ENCODE measurements at places on chromosomes 7 and 10.

DNA sequence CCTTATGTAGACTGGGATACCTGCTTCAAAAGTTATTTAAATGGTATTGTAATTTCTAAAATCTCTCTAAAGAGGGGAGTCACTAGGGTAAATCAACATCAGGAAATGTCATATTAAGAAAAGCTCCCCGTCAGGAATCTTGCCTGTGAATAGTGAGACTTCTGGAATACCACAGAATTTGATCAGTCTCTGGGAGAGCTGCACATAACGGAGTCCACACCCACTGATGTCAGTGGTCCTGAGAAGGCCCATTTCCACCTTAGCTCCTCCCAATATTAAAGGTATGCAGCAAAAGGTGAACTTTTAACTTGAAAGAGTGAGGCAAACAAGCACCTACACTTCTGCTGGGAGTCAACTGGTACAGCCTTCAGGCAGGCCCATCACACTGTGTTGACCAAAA is 27.3 kb downstream of the STN1 start:
- no peak for DNase-seq

GRCh38 chr10:12036073-12036655 is 6.4 kb downstream of the UPF2 start:
- no peak for DNase-seq

- DNase-seq = peak; percentile 33
Observed at GRCh38 chr7:98399890-98400541, 874 bp downstream of the BAIAP2L1 start.

- DNase-seq = no peak
Observed at GRCh38 chr10:1270906-1271305, 214.7 kb downstream of the WDR37 start.

- DNase-seq = no peak
Observed at GRCh38 chr7:157474685-157475084, 137.9 kb downstream of the DNAJB6 start.

GRCh38 chr10:71010730-71011129 is 122.4 kb upstream of the PCBD1 start:
- no peak for DNase-seq

DNA sequence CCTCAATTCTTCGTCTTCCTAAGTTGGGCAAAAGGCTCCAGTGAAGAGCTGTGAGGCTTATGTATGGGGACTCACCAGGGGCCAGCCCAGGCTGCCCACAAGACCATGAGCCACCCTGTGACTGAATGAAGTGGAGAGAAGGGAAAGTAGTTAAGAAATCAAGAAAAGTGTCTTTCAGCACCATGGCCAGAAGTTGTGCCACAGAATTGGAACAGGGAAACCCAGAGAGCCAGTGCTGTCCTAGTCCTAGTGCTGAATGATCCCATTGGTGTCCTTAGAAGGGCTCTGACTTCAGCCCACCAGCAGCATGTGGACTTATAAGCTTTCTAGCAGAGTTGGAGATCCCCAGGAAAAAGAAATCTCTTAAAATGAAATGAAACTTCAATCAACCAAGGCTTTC is 37.0 kb upstream of the CCSER2 start:
- peak; percentile 24 for DNase-seq

- no peak for DNase-seq
Observed at GRCh38 chr7:5492020-5492635, 68.5 kb upstream of the TNRC18 start.

- DNase-seq = no peak
Observed at GRCh38 chr7:101829821-101830220, 12.4 kb downstream of the CUX1 start.

DNA sequence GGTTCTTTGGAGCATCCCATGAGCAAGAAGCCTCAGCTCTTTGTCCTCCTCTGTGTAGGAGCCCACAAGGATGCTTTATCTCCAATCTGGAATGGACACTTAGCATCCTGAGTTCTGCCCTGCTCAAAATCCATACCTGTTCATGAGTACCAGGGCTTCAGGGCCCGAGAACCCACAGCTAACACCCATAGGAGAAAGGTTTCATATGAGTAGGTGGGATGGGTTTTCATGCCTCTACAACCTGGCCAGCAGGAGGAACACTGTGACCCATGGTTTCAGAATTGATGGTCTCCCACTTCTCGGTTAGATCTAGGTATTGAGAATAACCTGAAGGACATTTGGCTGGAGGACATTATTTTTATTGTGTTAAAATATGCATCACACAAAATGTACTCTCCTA is 57.8 kb downstream of the TBXAS1 start:
- no peak for DNase-seq

- no peak for DNase-seq
Observed at GRCh38 chr10:75355706-75356105, 45.9 kb downstream of the ZNF503 start.

DNA sequence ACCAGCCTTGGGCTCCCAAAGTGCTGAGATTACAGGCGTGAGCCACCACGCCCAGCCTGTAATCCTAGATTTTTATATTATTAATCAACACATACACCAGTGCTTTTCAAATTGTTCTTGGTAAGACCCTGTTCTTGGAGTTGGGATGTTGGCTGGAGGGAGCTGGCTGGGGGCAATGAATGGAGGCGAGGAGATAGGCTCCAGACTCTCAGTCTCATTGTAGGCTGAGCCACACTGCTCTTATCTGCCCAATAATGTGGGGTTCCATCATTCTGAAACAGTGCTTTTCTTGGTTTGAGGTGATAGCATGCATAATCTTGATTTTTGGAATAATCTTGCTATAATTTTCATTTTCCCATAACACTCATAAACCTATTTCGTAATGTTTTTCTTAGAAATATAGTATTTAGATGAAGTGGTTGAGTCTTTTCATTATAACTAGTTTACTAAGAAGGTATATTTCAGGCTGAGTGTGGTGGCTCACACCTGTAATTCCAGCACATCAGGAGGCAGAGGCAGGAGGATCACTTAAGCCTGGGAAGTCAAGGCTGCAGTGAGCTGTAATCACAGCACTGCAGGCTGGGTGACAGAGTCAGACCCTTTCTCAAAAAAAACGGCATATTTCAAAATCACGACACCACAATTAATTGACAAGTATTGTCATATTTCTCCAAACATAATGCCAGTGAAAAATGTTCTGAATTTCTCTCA is 65.1 kb upstream of the LYZL2 start:
- no peak for DNase-seq

DNA sequence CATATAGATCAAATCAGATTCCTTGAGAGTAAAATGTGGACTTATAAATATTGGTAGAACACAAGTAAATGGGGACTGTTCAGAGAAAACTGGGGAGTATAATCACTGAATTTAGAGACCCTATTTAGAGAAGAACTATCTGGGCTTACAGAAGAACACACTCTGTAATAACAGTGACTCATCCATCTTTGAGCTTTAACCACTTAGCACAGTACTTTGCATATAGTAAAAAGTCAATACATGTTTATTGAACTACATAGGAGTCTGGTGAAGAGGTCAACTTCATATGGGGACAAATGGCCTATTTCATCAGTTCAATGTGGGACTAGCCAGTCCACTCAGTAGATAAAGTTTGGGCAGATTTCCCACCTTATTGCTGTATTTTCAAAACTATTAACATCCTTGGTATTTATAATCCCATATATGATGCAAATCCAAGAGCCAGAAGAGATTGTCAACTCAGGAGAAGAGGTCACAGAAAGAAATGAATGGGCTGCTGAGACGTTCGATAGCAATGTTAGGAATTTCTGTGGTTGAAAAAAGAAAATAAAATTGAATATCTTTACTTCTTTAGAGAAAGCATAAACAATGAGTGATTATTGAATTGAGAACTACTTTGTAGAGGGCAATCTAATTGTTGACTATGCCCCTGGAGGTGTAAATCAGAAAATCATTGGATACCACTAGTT is 119.3 kb upstream of the CACNA2D1 start:
- DNase-seq = peak; percentile 11

DNA sequence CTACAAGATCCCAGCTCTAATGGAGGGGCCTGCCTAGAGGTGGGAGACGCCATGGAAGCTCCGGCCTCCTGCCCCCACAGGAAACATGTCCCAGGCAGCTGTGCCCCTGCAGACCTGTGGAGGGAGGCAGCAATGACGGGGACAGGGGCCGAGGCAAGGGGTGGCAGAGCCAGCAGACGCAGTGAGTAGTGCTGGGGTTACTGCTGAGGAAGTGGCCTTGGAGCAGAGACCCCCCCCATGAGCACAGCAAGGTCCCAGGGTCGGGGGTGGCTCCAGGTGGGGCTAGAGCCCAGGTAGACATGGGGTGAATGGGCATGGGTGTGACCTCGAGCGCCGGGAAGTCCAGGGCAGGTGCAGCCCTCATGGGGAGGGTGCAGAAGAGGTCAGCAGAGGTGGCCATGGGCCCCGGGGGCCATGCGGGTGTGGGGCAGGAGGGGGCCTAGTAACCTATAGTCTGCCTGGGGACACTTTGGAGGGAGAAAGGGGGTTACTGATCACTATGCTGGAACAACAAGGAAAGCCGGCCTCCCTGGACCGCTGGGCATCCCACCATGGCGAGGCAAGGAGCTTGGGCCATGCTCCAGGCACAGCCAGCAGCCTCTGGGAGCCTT is 45.5 kb downstream of the JAKMIP3 start:
- no peak for DNase-seq

DNA sequence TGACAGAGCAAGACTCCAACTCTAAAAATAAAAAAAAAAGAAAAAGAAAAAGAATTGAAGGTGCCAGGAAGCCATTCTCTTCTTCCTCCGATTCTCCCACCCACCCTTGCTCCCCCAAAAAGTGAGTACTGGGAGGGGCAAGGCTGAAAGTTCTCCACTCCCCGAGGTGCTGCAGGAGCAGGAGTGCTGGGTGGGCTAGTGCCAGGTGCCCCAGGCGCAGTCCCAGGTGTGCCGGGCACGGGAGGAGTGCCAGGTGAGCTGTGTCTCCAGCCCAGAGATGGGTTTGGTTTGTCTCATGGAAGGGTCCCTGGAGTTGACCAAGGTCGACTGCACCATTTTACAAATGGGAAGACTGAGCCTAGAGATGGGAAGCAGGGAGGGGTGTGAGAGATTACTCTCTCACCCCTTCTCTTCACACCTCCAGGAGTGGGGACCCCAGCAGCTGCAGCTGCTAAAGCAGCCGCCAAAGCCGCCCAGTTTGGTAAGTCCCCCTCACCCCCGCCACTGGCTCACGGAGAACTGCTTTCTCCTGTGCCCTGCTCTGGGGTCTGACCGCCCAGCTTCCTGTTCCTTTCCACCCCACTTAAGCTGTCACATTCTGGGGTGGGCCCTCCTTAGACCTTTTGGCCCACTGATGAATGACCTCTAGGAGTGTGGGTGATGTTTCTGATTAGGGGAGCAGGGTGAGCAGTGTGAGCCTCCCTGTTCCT is 26.2 kb upstream of the LIMK1 start:
- DNase-seq = no peak

DNA sequence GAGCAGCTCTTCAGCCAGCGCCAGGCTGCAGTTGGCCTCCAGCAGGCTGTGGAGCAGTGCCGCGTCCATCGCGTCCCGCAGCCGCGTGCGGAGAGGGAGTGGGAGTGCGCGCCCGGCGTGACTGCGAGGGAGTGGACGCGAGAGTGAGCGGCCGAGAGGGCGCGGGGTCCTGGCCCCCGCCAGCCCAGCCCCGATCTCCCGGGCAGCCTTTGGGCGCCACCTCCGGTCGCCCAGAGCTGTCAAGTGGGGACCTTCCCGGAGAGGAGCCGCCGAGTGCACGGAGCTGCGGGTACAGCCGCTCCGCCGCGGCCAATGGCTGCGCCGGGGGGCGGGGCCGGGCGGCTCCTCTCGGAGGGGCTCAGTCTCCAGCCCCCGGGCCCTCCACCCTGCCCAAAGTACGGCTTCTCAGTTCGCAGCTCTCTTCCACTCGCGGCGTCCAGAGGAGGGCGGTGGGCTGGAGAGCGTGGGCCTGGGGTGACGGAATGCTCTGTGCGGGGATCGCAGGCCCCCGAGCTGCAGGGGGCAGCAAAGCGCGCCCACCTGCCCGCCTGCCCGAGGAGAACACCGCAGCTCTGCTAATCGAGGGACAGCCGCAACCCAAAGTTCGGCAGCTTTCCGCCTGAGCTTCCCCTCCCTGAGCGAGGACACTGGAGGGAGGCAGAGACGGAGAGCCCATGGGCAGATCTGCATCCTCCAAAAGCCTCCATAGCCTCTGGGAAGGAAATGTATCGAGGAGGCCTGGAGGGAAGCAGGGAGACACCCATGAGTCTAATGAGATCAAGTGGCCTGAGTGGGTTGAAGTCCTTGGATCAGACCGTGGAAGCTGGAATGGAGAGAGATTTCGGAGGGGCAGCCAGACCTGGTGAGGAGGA is at the start of gene CRHR2:
TSS of gene CRHR2 (minus strand) at position 245 of the 872 bp plus-strand sequence. CDS start at position 69, 176 bp downstream.
- DNase-seq = no peak

GRCh38 chr7:87816389-87816788 is 59.8 kb downstream of the SLC25A40 start:
- DNase-seq = no peak

GRCh38 chr10:47104151-47104605 is 192.9 kb downstream of the PTPN20 start:
- DNase-seq = no peak

DNA sequence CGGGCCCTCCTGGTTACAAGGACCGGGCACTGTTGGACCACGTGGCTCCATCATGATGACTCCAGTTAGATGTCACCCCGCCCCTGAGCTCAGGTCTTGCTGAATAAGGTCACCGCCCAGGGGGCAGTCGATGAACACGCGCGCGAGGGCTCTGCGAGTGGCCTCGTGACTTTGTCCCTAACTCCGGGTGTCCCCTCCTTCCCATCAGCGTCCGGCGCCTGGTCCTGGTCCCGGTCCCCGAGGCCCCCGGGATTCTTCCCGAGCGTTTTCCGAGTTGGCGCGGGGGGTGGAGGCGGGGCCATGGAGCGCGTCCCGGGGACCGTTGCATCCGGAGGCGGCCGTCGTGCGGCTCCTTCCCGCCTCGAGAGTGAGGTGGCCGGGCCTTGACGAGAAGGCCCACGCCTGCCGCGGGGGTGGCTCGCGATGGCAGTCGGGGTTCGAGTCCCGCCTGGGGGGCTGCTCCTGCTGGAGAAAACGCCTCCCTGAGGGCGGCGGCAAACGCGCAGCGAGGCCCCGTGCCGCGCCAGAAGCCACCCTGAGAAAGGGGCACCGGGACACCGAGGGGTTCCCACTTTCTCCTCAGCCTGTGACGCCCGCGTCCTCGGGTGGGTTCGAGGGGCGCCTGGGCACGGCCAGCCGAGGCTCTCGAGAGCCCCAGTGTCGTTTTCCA is 569 bp upstream of the NPTX2 start:
- DNase-seq = no peak

- DNase-seq = no peak
Observed at GRCh38 chr7:108570146-108570755, 577 bp downstream of the DNAJB9 start.

Data from HTR-8/SVneo (cell line).